IPS-NIHi11 (cell line): ENCODE measurements at places on chromosomes 6 and 20.
A peak's percentile ranks its signal among the peaks of the same experiment; 100 is the strongest.

- DNase-seq, result no peak
Measured at GRCh38 chr6:356828-357251, 34.7 kb upstream of the IRF4 start.

GRCh38 chr6:128479991-128480390 lies 40.4 kb downstream of the PTPRK start:
- no peak for DNase-seq

DNA sequence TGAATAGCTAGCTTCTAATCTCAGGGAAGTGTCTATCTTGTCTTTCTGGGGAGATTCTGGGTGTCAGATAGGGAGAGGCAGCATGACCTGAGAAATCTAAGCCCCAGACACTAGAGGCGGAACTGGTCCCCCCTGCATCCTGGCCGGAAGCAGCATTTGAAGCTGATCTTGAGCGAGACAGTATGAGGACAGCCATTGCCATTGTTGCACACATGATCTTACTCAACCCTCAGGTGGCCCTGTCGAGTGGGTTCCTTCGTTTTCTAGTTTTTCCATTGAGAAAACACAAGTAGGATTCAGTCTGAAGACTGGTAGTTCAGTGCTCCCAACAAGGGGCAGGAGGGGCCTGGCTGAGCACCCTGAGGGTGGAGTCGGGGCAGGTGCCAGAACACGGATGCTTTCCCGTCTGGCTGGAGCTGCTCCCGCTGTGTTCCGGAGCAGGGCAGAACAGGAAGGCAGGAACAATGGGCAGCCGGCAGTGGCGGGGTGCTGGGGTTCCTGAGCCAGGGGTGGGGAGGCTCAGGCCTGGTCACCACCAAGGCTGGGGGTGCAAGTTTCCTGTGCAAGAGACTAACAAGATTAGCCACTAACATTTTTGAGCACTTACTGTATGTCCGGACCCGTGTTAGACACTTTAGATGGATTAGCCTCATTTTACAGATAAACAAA lies 7.9 kb upstream of the SDCBP2 start:
- DNase-seq, result peak; percentile 55

DNA sequence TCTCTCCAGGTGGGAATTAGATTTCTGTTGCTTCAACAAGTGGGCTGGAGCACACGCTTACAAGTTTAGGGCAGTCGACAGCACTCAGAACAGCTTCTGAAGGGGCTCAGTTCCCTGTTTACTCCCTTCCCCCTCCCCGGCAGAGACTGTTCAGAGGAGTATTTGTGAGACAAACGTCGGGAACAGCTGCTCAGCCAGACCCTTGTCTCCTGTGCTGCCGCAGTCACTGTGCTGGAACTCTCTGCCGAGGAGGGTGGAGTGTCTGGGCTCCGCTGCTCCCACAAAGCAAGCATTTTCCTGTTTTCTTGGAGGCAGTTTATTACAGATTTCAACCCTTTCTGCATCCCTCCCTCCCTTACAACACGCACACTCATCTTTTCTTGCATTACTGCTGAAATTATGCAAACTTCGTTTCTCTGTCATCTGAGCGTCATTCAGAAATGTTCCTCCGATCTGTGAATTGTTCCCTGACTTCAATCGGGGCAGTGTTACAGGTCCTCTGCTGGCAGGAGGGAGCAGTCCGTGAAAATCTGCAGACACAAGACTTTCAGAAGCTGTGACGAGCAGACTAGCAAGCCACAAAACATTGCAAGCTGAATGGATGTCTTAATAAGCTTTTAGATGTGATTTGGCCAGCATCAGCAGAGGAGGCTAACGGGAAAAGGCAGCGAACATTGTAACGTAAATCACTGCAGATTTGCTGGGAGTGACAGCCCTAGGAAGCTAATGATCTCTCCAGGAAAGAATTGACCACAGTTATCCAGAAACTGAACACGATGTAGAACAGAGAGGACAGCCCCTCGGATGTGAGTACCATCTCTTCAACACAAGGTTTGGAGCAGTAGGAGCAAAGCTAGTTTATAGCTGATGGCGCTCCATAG lies 76.2 kb downstream of the LYRM2 start:
- no peak for DNase-seq

DNA sequence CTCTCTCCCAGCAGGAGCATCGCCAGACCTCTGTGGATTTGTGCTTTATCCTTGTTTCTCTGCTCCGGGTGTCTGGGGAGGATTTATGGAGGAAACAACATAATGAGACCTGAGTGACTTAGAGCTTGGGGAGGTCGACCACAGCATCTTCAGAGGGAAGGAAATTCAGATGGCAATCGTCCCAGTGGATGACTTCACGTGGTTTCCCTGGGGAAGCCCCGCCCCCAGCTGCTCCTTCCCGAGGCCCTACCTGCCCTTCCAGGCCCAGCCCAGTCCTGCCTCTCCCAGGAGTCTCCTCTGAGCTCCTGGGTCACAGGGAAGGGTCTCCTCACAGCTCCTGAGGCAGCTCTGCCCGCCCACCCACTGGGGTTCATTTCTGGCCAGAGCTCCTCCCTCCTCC lies 430.3 kb upstream of the SULF2 start:
- DNase-seq, result peak; percentile 31

DNA sequence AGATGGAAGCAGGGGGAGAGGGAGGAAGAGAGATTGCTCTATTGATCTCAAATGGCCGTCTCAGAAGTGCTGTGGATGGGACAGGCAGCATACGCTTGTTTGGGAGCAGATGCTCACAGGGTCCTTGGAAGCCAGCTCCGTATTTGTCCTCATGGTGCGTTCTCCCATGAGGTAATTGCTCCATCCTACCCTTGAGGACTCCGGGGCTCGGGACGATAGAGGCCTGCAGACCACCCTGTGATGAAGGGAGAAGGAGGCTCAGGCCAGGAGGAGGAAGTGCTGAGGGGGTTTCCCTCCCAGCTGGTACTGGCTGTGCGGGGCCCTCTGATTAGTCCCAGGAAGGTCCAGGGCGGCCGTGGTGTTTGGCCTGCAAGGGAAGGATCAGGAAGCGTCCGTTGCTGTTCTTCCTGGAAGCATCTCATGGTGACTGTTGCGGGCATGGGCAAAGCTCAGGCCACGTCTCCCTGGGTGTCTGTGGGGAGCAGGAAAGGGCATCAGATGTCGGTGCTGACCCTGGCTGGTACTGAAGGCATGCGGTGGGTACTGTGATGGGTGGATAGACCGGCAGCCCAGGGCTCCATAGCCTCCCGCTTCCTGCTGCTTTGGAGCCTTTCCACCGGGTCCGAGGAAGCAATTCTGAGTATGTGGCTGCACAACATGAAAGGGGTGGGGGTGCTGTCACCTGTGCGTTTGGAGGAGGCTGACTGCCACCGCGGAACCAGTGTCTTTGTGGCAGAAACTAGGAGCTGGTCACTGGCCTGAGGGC lies 158.3 kb downstream of the SYCP2 start:
- no peak for DNase-seq

- peak; percentile 55 for DNase-seq
Measured at GRCh38 chr6:56370127-56370540, 122.8 kb upstream of the COL21A1 start.

DNA sequence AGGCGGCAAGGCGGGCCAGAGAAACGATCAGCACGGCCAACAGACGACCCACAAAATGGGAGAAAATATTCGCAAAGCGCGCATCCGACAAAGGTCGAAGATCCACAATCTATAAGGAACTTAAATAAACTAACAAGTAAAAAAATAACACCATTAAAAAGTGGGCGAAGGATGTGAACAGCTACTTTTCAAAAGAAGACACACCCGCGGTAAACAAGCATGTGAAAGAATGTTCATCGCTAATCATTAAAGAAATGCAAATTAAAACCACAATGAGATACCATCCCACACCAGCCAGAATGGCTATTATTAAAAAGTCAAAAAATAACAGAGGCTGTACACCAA lies 117.8 kb upstream of the SIRPA start:
- DNase-seq, result no peak

DNA sequence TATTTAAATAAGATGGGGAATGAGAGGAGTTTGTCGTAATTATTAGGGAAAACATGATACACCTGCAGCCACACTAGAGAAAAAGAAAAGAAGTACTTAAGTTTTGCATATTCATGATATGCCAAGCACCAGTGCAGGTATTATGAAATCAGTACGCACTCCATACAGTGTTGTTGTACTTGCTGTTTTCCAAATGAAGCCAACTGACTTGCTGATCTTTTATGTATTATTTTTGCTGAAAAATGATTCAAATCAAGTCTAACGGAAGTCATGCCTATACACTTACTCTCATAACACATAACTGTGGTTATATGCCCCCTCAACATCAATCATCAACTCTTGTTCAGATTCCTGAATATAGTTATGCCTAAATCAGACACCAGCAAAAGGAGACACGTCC lies 584.9 kb upstream of the EYS start:
- no peak for DNase-seq

- no peak for DNase-seq
Measured at GRCh38 chr6:90106449-90106848, 190.2 kb downstream of the BACH2 start.

DNA sequence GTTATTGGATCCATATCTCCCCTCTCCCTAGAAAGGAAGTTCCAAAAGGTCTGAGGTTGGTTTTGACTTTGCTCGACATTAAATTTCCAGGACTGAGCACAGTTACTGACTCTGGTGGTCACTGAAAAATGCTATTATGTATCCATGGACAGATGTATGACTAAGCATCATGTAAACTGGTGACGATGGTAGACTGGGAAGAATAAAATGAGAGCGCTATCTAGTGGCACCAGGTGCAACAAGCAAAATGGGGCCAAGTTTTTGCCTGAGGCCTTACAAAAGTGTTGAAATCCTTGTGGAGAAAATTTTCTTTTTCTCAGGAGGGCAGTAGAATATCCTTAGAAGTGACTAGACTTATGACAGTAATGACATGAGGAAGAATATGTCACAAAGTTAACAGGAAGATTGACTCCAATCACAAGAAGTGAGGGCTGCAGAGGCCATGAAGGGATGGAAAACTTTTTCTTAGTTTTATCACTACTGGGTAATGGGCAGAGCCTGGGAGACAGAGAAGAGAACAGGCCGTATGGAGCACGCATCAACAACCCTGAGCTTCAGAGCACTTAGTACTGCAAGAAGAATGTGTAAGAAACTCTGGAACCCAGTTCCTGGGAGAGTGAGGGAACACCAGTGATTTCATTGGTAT lies 88.9 kb upstream of the ELOVL5 start:
- peak; percentile 61 for DNase-seq

- no peak for DNase-seq
Measured at GRCh38 chr6:36642913-36643817, 35.3 kb upstream of the CDKN1A start.

GRCh38 chr6:15350386-15351083 lies 104.7 kb downstream of the JARID2 start:
- no peak for DNase-seq

DNA sequence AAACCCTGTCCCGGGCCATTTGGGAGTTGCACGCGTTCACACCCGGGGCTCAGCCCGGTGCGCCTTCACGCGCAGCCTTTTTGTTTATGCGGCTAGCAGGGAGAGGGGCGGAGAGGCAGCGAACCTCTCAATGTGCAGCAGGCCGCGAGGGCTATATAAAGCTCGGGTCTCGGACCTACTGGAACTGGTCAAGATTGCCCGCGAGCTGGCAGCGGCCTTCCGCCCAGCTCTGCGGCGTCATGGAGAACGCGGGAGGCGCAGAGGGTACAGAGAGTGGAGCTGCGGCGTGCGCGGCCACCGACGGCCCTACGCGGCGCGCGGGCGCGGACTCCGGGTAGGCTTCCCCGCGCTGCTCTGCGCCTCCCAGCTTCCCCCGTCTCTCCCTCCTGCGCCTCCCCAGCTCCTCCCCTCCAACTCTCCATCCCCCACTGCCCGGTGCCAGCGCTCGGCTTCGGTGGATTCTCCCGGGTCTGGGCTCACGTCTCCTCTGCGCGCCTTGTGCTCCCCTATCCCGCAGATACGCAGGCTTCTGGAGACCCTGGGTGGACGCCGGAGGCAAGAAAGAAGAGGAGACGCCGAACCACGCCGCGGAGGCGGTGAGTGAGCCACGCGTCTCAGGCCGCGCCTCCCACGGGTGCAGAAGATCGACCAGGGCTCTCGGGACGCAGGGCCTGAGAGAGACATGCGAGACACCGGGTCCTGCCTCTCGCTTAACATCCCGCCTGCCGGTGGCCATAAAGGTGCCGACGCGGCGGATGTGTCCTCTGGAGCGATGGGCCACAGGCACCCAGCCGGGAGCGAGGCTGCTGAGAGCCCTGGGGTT lies at the start of gene RIPPLY2:
RIPPLY2 (plus strand) TSS at position 183 of the 823 bp plus-strand sequence; CDS start at position 240, 57 bp downstream.
- peak; percentile 50 for DNase-seq

- no peak for DNase-seq
Measured at GRCh38 chr6:5771211-5771610, 235.5 kb downstream of the NRN1 start.

- DNase-seq, result no peak
Measured at GRCh38 chr6:150639823-150640331, 40.2 kb downstream of the PLEKHG1 start.

GRCh38 chr6:128600397-128600951 lies 80.1 kb upstream of the PTPRK start:
- no peak for DNase-seq
